ENCODE measurements at places on chromosomes 13 and 19.
A peak's percentile ranks its signal among the peaks of the same experiment; 100 is the strongest.

GRCh38 chr19:50710094-50710493, 9.5 kb downstream of the SHANK1 start:
- no peak for DNase-seq

GRCh38 chr13:47945738-47946137, 55.3 kb downstream of the SUCLA2 start:
- no peak for DNase-seq

DNA sequence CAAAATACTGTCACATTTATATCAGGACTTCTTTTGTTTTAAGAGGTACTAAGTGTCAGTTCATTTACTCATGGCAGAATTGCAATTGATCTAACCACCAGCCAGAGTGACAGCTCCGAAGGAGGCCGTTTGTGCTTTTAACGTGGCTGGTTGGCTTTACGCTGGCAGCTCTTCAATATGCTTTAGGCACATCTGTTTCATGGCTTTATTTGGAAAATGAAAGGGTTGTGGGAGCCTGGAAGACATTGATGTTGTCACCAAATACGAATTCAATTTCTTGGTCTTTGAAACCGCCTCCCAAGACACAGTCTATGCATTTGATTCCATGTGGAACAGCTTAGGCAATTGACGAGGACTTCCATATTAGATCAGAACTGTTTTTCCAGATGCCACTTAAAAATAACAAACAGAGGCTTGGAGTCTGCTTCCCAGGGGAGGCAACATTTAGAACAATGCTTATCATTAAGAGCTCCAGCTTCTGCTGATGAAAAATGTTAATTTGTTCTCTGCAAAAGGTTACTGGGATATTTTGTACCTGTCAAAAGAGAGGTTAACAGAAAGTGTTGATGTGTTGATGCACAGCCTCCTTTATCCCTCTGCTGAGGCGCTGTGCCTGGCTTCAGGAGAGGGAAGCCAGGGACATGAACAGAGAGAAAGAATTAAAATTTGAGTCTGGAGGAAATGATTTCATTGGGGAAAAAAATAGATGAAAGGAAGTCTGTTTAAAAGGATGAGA, 64.0 kb upstream of the TNFRSF19 start:
- DNase-seq: no peak

- no peak for DNase-seq
These were observed 1374.8 kb downstream of the PCDH9 start for GRCh38 chr13:65855242-65855805.

- DNase-seq: no peak
These were observed 115.8 kb downstream of the ZNF675 start for GRCh38 chr19:23571175-23571574.

- DNase-seq: peak; percentile 65
These were observed 13.2 kb downstream of the ING1 start for GRCh38 chr13:110726726-110727125.

- DNase-seq: no peak
These were observed 8.8 kb downstream of the ADAT3 start for GRCh38 chr19:1913781-1914577.

GRCh38 chr19:16862826-16863415, 25.9 kb upstream of the F2RL3 start:
- no peak for DNase-seq

GRCh38 chr13:33794576-33794975, 23.4 kb upstream of the RFC3 start:
- no peak for DNase-seq

- no peak for DNase-seq
These were observed 23.4 kb downstream of the SMARCA4 start for GRCh38 chr19:10984166-10984735.

GRCh38 chr13:19861762-19862161, 1.7 kb downstream of the ZMYM5 start:
- DNase-seq: no peak

DNA sequence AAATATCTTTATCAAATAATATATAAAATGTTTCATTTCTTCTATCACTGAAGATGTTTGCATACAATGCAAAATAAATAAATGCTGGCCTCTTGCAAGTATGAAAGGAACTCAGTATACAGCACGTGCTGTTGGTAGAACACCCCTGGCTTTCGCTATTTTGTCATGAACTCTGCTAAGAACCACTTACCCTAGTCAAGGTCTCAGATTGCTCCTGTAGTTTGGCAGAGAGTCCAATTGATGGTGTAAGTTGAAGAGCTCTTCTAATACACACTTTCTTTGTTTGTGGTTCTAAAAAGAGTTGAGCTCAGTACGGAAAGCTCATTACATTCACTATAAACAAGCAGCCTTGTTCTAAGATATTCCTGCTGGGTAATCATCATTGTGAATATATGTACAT, 1258.9 kb downstream of the EFNB2 start:
- no peak for DNase-seq

- DNase-seq: no peak
These were observed 226.4 kb downstream of the COG6 start for GRCh38 chr13:39881887-39882286.

DNA sequence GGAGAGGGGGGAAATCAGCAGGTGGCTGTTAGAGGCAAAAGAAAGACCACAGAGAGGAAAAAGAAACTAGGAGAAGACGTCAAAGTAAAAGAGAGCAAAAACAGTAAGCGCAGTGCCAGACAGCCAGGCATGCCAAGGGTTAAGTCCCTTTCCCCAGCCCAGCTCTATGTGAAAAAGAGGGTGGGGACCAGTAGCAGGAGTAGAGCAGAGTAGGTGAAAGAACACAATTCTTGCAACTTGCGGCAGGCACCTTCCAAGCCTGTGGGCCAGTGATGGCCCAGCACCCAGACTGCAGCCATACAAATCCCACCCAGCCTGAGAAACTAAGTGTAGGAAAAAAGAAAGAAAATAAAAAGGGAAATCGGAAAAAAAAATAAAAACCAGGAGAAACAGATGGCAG, 64.2 kb upstream of the ZNF85 start:
- DNase-seq: no peak

DNA sequence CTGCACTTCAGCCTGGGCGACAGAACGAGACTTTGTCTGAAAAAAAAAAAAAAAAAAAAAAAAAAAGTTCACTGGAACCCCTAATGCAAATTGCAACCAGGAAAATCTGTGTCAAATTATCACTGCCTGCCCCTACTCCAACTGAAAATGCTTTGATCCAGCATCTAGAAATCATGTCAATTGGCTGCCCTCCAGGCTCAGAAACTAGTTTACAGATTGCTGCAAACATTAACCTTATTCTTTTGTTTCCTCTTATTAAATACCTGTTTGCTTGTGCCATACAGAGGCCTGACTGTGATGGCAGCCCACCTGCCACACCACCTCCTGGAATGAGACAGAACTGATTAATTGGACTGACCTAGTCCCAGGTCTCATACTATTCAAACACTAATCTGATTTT, 18.6 kb upstream of the AKT2 start:
- no peak for DNase-seq

GRCh38 chr13:94154367-94154766, 325.1 kb downstream of the DCT start:
- DNase-seq: no peak

GRCh38 chr19:44554641-44555246, 25.3 kb upstream of the CEACAM20 start:
- DNase-seq: no peak

DNA sequence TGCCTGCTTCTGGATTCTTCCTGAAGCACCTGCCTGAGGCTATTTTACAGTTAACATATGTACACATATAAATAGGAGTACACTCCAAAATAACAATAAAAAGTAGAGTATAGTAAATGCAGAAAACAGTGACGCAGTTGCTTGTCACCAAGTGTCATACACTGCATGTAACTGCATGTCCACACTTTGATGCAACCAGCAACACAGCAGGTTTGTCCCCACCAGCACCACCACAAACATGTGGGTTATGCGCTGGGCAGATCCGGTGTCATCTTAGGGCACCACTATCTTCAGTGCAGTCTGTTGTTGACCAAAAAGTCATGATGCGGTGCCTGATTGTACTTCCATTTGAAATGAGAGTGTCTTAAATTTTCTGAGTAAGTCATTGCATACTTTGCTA, 51.3 kb downstream of the COL4A2 start:
- no peak for DNase-seq

DNA sequence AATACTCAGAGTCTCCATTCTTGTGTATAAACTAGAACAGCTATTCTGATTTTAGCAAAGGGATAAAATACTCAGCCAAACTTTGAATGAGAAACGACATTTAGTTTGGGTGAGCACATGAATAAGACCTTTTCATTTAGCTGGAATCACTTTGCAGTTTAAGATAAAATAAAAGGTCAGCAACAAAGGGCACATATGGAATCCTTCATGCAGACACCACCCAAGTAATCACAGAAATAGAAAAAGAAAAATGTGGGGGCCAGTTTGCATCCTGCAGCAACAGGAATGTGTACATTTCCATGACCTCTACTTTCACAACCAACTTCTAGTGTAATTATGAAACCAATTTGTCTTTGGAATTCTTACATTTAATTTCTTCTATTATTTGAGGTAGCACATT, 1637.4 kb downstream of the PCDH9 start:
- no peak for DNase-seq

DNA sequence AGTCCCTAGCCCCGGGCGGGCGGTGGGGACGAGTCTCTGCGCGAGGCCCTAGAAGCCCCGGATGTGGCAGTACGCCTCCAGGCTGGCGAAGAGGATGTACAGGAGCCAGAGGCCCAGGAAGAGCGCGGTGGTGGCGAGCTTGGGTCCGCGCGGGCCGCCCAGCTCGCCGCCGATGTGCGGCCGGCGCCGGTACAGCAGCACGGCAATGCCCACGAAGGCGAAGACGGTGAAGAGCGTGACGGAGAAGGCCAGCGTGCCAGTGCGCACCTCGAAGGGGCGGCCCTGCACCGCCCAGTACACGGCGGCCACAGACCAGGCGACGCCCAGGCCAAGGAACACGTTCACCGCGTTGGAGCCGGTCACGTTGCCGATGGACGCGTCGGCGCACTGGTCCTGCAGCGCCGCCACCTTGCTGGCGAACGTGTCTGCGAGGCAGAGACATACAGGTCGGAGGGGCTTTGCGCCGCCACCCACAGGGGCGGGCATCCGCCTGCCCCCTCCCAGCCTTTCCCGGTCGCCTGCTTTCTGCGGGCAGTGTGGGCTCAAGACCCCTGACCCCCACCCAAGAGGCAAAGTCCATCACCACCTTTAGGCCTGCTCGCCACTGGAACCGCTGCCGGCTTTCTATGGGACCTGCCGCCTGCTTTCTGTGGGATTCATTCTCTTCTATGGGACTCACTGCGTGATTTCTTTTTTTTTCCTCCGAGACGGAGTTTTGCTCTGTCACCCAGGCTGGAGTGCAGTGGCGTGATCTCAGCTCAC, 10.9 kb upstream of the MEIS3 start:
- no peak for DNase-seq

DNA sequence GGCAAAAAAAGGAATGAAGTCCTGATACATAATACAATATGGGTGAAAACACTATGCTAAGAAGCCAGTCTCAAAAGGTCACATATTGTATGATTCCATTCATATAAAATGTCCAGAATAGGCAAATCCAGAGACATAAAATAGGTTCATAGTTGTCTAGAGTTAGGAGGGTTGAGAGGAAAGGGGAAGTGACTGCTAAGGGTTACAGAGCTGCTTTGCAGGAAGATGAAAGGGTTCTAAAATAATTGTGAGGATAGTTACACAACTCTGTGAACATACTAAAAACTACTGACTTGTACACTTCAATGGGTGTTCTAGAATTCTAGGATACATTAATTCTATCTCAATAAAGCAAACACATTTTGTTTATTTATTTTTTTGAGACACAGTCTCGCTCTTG, 25.7 kb downstream of the CAB39L start:
- DNase-seq: no peak

GRCh38 chr19:50428772-50429463, 3.8 kb upstream of the MYBPC2 start:
- no peak for DNase-seq

GRCh38 chr13:50053844-50054243, 38.6 kb downstream of the KCNRG start:
- no peak for DNase-seq

GRCh38 chr19:54209811-54210494, 9.3 kb downstream of the RPS9 start:
- DNase-seq: peak; percentile 34

- DNase-seq: no peak
These were observed 47.5 kb upstream of the NDUFS7 start for GRCh38 chr19:1336079-1336684.

GRCh38 chr19:29029268-29029958, 183.5 kb downstream of the UQCRFS1 start:
- DNase-seq: no peak

DNA sequence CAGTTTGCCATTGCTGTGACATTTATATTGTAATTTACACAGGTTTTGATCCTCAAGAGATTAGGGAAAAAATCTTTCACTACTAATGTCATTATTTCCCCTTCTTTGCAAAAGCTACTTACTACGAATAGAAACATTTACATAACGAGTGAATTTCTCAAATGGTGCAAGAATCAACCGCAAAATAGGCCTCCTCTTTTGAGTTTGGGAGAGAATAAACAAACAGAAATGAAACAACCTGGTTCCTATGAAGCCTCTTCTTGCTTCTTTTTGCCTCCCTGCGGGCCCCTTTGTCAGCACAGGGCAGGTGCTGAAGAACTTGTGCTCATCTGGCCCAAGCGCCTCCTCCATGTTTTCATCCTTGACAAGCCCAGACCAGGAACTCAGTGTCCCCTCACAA, 10.1 kb upstream of the GJA3 start:
- no peak for DNase-seq

DNA sequence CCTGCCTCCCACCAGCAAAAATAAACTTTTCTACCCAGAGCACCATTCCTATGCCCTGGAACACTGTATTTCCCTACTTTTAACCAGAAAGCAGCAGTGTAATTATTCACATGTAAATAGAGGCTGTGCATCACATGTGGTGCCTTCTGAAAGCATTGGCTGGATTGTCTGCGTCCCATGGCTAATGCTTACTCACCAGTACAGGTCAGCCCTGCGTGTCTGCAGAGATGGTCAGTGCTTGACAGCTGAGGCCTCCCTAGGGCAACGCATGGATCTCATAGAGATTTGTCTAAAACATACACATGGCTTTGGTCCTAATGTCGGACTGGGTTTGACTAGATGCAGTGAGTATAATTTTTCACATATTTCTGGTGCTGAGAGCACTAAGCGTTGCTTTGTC, 64.2 kb downstream of the DPY19L3 start:
- no peak for DNase-seq

DNA sequence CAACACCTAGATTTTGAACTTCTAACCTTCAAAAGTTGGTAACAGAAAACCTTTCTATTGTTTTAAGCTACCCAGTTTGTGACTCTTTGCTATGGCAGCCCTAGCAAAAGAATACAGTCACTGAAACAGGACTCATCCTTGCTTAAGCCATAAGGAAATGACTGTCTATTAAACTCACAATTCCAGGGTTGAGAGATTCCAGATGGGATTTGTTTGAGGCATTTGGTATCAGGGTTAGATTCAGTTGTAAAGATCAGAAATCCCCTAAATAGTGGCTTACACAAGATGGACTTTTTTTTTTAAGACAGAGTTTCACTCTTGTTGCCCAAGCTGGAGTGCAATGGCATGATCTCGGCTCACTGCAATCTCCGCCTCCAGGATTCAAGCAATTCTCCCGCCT, 41.1 kb upstream of the RGCC start:
- DNase-seq: no peak
